ENCODE measurements at places on chromosomes 7 and 10.

- no peak for DNase-seq
These were observed 681.2 kb upstream of the NRP1 start for GRCh38 chr10:34015700-34016099.

GRCh38 chr10:62723375-62723774 lies 81.1 kb upstream of the ADO start:
- no peak for DNase-seq

DNA sequence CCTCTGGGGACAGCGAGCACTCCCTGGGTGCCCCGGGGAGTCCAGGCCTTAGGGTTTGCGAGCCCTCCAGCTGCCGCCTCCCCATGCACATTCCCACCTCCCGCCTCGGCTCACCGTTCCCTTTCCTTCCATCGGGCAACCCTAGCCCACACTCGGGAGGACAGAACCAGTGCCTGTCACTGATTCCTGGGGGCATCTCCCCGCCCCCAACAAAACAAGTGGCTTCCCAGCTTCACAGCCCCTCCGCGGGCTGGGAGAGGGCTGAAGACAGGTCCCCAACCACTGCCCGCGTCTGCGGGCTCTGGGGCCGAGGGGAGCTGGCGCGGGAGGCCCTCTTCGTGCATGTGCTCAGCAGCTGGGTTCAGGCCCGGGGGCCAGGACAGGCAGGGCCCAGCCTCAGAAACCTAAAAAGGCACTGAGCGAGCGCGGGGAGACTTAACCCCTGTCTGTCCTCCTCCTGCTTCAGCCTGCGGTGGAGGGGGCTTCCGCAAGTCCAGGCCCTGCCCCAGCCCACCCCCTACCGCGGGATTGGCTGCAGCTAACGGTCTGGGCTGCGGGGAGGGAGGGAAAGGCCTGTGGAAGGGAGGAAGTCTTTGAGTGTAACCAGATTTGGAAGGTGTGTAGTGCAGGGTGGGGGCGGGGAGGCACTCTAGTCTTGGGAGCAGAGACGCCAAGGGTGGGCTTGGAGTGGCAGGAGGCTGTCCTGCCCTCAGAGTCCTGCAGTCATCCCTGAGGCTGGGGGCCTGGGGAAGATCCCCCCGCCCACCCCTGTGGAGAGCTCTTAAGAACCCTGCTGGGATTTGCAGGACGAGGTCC lies 1.2 kb downstream of the FLNC start:
- DNase-seq, result no peak

DNA sequence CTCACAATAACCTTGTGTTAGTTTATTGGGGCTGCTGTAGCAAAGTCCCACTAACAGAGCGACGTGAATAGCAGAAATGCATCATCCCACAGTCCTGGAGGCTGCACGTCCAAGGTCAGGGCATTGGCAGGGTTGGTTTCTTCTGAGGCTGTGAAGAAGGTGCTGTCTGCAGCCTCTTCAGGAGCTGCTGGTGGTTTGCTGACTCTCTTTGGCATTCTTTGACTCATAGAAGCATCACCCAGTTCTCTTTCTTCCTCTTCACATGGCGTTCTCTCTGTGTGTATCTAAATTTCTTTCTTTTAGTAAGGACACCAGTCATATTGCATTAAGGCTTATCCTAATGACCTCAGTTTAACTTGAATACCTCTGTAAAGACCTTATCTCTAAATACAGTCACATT lies 428.4 kb upstream of the KLF6 start:
- DNase-seq, result no peak

- DNase-seq, result no peak
These were observed 73.8 kb downstream of the TET1 start for GRCh38 chr10:68633816-68634466.

DNA sequence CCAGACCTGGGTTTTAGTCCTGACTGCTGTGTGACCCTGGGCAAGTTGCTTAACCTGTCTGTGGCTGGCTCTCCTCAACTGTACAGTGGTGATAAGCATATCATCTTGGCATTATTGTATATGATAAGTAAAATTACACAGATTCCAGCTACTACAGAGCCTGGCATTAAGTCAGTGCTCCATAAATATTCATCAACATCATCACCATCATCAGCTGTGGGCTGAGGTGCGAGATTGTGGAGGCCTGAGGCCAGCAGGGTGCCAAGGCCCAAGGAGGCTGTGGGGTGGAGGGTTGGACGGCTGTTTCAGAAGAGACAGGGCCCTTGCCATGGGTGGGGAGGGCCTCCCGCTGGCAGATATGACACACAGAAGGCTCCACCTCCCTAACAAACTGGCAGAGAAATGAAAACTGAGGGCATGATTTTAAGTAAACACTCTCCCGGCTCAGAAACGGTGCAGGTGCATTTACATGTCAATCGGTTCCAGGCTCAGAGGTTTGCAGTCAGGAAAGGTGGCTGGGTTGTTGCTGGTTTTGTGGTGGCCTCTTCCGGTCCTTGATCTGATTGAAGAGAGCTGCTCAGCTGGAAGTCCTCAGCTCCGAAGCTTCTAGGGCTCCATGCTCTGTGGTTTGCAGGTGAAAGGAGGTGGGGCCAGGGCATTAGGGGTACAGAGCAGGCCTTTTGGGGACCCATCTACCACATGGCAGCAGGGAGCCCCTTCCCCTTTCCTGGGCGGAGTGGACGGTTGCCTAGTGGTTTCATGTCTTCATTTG lies 10.2 kb downstream of the CRYGN start:
- DNase-seq, result no peak

GRCh38 chr10:19498393-19499290 lies 317.6 kb upstream of the PLXDC2 start:
- DNase-seq, result no peak

GRCh38 chr7:80760292-80760691 lies 121.8 kb downstream of the CD36 start:
- no peak for DNase-seq

GRCh38 chr7:41020056-41020455 lies 682.8 kb downstream of the INHBA start:
- DNase-seq, result no peak

DNA sequence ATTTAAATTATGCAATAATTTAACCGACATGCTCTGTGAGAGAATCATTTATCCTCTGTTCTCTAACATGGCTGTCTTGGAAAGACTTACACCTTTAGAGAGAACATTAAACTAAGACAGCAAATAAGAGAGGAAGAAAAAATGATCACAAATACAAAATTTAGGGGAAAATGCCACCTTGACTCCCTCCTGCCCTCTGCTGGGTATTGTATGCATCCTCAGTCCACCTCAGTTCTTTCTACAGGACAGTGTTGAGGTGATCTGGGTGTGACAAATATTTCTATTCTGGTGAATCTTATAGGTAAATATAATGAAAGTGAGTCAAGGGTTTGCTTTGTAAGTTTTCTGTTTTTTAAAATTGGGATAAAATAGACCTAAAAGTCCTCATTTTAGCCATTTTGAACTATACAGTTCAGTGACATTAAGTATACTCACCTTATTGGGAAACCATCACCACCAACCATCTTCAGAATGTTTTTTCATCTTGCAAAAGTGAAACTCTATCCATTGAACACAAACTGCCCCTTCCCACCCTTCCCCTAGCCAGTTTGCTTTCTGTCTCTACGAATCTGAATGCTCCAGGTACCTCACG lies 61.5 kb upstream of the ELMO1 start:
- DNase-seq, result no peak

DNA sequence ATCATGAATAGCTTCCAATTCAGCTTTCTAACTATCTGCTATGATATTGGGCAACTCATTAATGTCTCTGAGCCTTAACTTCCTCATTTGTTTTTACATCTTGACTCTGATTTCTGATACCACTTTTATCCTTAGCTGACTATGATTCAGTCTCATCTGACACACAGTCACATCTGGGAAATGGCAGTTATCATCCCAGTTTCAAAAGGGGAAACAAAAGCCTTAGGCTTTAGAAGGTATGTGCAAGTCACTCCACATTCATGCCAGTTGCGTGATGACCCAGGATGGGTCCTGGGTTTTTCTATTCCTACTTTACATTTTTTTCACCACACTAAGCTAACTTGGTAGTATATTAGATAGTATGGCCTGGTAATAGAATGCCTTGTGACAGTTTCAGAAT lies 12.7 kb downstream of the SCIN start:
- DNase-seq, result no peak

- no peak for DNase-seq
These were observed 171.8 kb downstream of the NEURL1 start for GRCh38 chr10:103665162-103665889.

- no peak for DNase-seq
These were observed 80.2 kb upstream of the GTF2IRD1 start for GRCh38 chr7:74373536-74373935.

- no peak for DNase-seq
These were observed 601.8 kb downstream of the PARD3 start for GRCh38 chr10:34213193-34213804.

- DNase-seq, result no peak
These were observed 277.7 kb upstream of the KLF6 start for GRCh38 chr10:4062751-4063150.

DNA sequence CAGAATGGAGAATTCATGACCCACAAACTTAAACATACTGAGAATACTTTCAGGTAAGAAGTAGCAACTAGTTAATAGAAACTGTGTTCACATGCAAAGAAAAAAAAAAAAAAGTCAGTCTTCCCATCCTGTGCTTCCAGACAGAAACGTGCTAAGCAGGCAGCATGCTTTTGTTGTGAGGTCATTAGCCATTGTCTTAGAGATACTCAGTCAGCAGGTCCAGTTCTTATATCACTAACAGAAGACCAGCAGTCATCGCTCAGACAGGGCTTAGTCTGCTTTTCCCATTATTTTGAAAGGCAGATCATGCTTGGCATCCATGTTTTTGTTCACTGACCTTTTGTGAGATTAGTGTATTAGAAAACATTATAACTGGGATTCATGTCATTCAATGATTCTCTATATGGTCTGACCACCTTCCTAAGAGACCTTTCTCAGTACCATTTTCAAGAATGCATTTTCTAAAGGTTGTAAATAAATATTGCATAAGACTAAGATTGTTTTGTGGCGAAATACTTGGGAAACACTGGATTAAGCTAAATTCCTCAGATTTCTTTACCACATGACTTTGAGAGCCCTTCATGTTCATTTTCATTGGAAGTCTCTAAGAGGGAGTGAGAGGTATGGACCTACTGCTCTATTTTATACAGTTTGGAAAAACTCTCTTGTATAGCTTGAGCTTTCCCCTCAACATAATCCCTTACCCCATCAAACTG lies 45.0 kb upstream of the AGBL3 start:
- DNase-seq, result no peak

DNA sequence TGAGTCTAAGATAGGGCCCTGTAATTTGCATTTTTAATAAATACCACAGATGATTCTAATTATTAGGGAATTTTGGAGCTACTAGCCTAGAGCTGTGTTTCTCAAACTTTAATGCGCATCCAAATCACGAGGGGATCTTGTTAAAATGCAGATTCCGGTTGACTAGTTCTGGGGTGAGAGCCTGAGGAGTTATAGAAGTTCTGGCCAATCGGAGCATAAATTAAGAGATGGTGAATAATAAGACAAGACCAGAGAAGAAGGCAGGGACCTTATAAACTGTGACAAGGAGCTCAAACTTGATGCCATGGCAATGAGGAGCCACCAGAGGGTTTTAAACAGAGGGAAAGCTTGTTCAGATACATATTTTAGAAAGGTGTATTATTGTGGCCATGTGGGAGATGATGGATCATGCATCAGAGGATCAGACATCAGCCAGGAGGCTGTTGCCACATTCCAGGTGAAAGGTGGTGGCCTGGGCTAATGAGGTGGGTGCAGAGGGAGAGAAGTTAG lies 29.7 kb upstream of the TLX1 start:
- DNase-seq, result no peak

- no peak for DNase-seq
These were observed 73.9 kb upstream of the KAT6B start for GRCh38 chr10:74752371-74753040.

DNA sequence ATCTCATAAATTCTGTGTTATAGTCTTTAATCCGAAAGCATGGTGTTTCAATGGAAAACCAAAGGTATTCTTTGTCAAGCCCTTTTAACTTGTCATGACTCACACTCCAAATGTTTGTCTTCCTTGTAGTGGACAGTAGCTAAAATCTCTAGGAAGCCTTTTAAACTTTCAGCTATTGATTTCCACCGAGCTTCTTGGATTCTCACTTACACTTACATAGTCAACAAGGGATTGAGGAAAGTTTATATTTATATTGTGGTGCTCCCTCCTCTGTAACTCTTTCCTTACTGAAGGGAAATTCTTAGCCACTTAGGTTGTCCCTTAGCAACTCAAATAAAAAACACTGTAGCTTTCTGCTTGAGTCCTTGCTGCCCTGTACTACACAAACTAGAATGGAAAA lies 31.2 kb upstream of the GPR37 start:
- DNase-seq, result no peak

- DNase-seq, result no peak
These were observed 47.4 kb downstream of the MTPN start for GRCh38 chr7:135929722-135930141.

DNA sequence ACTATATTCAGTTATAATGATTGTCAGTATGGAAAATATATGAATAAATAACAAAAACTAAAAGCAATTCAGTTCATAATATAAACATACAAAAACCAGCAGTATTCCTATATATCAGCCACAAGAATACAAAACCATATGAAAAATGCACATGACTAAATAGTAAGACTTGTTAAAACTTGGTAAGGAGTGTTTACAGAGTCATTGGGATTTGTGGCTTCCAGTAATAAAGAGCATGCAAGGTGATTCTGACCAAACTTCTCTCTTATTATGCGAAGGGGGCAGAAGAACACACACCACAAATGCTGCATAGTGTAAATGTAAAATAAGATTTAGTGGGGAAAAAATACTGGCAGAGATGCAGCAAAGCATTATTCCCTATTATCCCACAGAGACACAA lies 8.8 kb upstream of the CNOT4 start:
- DNase-seq, result no peak

DNA sequence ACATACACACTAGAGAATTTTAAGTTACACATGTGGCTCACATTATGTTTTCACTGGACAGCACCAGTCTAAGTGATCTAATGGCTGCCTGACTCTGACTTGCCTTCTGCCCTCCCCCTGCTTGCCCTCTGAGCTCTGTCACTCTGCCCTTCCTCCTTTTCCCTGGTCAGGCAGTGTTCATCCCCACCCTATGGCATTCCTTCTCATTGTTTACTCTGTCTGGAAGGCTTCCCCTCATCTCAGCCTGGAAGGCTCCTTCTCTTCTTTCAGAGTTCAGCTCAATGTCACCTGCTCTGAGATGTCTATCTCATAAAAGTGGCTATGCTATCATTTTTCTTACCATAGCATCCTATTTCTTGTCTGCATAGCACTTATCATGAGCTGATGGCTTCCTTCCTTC lies 305.7 kb downstream of the BMPER start:
- DNase-seq, result no peak

DNA sequence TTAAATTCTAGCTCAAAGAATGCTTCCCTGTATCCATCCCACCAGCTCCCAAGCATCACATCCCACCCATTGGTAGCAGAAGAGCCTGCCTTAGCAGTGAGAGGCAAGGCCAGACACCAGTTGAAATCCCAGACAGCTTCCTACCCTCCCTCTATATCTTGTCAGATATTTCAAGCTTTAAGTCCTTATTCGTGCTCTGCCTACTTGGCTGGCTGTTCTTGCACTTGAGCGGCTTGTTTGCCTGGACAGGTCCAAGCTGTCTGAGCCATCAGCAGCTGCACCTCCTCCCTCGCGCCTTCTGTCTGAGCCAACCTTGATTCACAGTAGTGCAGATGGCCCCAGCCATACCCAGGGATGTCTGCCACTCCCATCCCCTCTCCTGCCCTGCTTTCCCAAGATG lies 16.4 kb downstream of the LRRC4 start:
- DNase-seq, result no peak

- no peak for DNase-seq
These were observed at the start of gene ELN for GRCh38 chr7:74027683-74028320. TSS of gene ELN (plus strand) at chr7:74028173. CDS start at chr7:74028188, 15 bp downstream.

GRCh38 chr7:112853422-112853821 lies 63.2 kb upstream of the TMEM168 start:
- DNase-seq, result no peak

GRCh38 chr10:1395481-1396296 lies 339.5 kb downstream of the WDR37 start:
- DNase-seq, result no peak
